Nephron progenitor cell (in vitro differentiated cells): ENCODE measurements at places on chromosomes 3 and 15.

DNA sequence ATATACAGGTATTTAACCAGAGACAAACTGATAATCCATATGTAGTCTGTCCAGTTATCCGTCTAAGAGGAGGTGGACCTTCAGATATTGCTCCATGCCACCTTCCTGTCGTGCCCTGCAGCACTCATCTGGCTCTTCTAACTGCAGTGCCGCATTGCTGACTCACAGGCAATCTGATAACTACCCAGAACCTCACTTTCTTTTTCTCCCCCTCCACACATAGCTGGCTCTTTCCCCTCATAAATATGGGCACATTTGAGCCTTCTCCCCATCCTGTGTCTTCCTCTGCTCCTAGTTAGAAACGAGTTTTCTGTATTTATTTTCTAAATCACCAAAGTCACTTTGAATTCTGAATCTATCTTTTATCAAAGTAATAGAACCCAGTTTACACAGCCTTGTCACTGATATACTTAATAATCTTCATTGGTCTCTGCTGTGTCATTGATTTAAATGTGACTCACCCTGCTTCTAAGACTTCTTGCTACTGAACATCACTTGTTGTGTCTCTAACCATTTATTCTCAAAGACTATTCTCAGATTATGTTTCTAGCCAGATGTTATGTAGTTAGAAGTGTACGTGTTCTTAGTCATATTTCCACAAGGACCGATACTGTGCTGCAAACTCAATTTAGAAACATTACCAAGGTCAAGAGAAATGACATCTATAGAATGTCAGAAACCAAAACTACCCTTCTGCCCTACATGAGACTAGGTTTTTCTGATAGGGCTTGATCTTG is 17.4 kb upstream of the KCNMB2 start:
- DNase-seq, result no peak

DNA sequence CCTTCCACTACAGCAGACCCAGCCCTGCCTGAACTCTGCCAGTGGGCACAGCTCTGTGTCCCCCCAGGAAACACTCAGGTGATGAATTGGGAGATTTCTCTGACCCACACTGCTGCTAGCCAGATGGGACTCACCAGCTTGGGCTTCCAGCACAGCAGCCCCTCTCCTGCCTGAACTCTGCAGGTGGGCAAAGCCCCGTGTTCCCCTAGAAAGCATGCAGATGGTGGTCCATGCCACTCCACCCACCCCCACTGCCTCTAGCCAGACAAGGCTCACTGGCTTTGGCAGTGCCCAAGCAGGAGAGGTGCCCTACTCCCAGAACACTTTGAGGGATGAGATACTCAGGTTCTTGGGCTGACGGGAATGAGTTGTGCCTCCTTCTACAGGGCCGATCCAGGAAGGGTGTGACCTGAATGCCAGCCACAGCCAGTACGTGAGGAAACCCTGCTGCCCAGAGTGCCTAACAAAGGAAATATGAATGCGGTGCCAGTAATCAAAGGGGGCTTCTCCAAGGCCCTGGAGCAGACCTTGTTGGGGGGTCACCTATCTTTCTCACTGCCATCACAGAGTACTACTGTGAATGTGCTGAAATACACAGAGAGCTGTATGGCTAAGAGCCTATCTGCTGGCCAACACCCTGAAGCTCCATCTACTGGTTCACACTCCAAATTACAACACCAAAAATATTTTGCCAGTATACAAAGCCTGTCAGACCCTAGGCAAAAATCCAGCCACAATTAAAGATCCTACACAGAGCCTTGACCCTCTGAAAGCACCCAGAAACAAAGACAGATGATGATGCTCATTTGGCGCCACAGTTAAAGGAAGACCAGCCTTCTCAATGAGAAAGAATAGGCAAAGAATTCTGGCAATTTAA is 61.9 kb downstream of the BTLA start:
- DNase-seq, result no peak

GRCh38 chr3:48858709-48859108 is 11.0 kb upstream of the PRKAR2A start:
- DNase-seq, result no peak

- DNase-seq, result no peak
Observed at GRCh38 chr15:38042707-38043445, 108.4 kb downstream of the TMCO5A start.
